ENCODE measurements at places on chromosomes 16 and 17.
A peak's percentile ranks its signal among the peaks of the same experiment; 100 is the strongest.

- no peak for DNase-seq
These were observed 249.0 kb upstream of the SALL1 start for GRCh38 chr16:51399908-51400670.

DNA sequence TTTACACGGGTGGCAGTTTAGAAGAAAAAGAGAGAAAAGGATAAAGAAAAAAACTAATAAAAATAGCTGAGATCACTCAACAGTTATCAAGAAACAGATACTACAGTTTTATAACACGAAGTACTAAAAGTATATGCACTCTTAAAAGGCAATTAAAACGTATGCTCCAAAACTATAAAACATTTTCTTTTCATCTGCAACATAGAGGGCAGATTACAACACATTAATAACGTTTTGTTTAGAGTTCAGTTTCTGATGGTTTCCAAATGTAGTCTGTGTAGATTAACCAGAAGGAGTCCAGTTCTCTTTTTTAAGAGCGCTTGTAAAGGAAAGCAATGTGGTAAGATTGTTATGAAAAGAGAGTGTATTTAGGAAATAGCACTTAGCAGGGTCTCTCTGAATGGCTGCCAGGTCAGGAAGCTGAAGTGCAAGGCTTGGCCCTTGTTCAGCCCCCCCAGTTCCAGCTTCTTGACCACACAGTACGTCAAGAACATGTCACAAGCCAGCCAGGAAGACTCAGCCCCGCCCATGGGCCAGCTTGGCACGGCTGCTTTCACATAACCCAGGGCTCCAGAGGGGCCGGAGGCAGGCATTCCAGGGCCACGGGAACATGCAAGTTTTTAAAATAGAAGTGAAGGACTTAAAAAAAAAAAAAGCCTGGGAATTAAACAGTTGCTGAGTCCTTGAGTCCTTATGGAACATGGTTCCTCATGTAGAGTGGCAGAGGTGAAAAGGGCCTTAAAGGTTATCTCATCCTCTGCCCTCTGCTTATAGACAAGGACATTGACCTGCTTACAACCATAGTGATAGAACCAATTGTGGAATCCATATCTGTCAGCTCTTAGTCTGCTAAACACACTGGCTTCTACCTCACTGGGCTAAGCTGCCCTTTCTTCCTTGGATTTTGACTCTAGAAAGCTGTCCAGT, 147.4 kb upstream of the TBX2 start:
- DNase-seq: no peak

DNA sequence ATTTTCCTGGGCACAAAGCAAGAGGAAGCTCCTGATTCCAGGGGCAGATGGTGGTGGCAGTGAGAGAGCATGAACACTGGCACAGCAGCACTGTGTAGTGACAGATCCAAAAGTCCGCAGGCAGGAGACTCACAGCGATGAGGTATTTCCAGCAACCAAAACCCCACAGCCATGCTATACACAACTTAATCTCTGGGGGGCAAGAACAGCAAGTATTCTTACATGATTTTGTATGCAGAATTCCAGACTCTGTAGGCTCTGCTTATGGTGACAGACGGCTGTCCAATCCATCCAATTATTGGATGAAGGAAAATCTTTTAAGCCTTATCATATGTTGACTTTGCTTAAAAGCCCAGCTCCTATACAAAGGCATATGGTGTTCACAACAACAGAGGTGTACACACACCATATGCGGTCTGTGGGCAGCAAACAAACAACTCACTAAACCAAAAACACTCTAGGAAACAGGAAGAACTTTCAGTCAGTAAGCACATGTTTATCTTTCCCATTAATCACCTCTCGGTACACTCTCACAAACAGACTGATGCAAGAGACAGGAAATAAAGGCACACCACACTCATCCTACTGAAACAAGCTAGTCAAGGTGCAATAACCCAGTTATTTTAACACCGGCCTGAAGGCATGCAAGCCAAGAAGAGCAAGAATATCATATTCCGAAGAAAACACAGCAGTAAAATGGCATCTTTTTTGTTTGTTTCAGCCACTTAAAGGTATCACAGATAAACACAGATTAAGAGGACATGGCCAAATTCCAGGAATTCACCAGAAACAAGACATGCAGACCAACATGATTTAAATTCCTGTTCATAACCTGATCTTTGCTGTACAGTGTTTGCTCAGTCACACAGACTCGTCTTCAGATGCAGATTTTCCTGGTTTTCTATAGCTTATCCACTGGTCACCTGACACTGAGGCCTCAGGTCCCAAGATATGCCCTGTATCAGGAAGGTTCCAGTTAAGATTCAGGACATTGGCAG, 47.8 kb downstream of the ERN1 start:
- DNase-seq: no peak

GRCh38 chr17:45342871-45343526, 26.2 kb upstream of the MAP3K14 start:
- DNase-seq: no peak

DNA sequence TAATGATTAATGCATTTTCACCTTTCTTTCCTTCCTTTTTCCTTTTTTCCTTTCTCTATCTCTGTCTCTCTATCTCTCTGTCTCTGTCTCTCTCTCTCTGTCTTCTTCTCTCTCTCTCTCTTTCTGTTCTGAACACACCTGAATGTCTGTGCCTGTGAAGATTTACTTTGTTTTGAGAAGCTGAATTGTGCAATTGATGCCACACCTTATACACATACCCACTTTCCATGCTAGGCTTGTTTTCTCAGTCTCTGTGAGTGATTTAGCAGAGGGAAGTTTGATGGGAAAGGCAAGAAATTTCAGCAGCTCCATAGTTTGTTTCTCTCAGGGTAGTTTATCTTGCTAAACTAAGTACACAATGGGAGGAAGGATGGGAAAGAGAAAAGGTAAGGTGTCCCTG, 9.3 kb upstream of the CAPNS2 start:
- DNase-seq: no peak

DNA sequence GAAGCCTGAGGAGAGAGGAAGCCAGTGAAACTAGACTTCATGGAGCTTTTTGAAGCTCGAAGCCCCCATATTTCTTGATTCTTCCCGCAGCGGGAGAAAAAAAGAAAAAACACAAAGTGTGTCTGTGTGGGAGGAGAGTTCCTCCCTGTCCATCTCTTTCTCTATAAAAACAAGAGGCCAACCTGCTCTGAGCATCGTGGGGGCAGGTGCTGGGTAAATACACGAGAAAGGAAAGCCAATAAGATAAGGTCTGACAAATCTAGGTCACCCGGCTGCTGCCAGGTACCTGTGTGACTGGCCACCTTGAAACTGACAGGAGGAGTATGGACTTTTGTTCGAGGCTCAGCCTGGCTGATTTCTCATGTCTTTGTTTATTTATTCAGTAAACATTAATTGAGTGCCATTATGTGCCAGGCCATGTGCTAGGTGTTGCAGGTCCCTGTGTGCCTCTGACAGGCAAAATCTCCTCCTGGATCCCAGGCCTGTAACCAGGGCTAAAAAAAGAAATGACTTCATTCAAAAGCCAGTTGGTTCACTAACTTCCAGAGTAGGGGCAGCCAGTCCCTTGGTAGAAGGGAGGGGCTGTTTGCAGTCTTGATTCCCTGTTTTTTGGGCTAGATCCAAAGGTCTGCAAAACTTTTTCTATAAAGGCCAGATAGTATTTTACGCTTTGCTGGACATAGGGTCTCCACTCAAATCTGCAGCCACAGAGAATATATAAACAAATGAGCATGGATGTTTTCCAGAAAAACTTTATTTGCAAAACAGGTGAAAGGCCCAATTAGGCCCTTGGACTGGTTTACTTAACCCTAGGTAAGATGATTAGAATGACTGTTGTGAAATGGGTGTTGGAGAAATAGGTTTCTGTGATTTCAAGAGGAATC, 35.6 kb downstream of the YPEL2 start:
- DNase-seq: no peak

DNA sequence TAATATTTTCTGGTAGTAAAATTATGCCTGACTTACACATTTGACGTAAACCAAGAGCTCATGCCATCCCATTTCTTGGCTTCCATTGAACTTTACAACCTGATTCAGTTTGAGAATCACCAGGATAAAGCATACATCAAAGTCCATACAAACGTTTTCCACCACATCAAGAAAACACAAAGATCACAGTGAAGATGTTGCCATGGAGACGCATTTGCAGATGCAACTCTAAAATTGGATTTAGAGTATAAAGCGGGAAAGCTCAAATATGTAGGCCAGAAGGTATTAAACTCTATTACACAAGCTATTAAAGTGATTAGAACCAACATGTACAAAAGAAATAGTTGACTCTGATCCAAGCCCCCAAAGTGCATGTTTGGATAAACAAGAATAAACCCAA, 10.4 kb downstream of the C16orf46 start:
- DNase-seq: no peak

DNA sequence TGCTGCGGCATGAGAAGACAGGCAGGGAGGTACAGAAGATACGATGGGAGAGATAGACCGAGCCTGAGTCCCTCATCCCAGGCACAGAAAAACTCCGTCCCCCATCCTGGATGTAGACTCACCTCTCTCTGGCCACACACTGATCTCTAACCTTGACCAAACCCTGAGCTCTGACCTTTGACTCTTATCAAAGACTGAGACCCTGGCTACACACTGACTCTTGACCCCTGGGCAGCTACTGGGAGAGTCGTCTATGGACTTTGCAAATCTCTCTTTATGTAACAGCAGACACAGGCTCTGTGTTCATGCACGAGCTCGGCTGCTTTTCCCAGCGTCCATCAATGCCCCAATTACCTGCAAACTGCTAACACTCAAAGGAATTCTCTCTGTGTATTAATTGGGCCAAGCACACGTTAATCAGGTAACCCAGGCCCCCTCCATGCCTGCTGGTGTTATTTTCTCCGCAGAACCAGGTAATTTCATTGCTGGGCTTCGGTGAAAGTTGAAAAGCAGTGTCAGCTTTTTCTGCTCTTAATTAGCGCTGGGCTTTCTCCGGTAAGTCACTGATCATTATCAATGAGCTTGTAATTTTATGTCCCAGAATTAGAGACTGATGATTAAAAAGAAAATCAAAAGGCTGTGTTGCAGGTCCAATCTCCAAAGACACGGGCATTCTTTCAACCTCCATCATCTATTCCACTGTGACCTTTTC, 179.4 kb upstream of the NLRP1 start:
- DNase-seq: no peak

GRCh38 chr16:82703161-82703560, 76.4 kb downstream of the CDH13 start:
- no peak for DNase-seq

- no peak for DNase-seq
These were observed 1.7 kb downstream of the NRN1L start for GRCh38 chr16:67886387-67886786.

GRCh38 chr17:559551-560431, 154.8 kb downstream of the VPS53 start:
- DNase-seq: no peak

- DNase-seq: peak; percentile 89
These were observed at the start of gene CNP for GRCh38 chr17:41966463-41967140. TSS of gene CNP (plus strand) at chr17:41966795. CDS start at chr17:41966885, 90 bp downstream.

DNA sequence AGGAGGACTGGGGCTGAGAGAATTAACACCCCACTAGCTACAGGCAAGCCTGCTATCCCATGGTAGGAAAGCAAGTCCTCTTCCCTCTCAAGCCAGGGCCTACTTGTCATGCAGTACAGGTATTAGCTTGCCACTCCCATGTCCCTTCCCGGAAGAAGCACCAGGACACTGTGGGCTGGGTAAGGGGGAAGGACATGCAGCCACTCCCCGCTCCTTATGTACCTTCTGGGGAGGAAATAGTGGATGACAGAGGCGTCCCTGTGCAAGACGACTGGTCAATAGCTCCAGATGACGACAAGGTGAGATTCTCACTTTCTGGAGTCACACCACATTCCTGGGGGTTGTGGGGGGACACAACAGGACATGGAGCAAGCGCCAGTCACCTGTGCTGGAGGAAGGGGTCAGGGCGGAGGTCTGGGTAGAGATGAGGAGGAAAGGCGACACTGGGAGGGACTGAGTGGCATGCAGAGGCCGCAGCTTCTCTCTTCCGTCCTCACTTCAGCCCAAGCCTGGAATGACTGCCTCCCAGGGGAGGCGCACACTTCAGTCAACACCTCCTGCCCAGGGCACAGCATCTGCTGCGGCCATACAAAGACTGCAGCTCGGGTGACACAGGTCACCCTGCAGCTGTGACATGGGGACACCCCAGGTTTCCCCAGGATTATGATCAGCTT, 15.1 kb upstream of the FOXJ1 start:
- DNase-seq: no peak

DNA sequence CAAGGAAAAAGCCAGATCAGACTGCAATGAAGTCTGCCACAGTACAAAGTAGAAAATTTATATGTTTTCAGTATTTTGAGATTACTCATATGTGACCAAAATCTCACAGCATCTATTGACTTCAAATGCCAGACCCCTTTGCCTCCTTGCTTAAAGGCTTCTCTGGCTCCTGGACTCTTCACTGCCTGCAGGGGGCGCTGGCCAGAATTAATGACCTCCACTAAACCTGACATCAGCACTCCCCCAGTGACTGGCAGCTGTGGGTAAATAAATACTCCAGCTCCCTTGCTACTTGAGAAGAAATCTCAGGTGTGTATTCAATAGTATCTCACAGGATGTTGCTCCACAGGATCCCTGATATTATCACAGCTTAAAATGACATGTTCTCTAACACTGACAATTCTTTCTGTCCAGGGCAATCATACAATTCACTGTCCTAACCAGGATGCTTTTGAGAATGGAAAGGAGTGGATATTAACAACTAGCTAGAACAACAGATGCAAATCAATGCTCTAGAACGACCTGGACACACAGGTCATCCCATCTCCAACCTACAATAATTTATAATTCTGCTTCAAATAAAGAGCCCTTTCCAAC, 4.0 kb downstream of the BECN1 start:
- peak; percentile 29 for DNase-seq

DNA sequence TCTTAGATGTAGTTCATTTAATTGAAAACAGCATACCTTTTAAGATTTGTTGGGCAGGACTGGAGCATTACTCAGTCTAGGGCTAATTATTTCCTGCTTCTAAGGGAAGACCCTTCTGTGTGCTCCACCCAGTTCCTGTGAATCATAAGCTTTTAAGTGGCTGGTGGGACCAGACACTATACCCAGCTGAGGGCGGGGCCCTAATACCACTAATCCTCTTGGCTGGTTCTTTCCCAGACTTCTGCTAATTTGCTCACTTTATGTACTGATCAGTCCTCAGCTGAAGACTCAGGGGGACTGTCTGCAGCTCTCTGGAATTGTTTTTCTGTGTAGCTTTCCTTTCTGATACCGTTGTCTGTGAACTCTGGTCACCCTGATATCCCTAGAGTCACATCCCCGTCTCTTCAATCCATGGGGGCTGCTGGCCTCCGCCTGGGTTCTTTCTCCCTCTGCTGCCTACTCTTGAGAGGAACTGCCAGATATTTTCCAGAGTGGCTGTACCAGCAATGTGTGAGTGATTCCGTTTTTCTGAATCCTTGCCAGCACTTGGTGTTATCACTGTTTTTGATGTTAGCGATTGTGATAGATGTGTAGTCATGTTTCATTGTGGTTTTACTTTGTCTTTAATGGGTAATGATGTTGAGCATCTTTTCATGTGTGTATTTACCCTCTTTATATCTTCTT, 35.1 kb downstream of the MFSD11 start:
- DNase-seq: peak; percentile 40

GRCh38 chr16:88948781-88949490, 28.1 kb downstream of the CBFA2T3 start:
- DNase-seq: no peak

Measured in activated CD4-positive, alpha-beta T cell treated with anti-CD3 and anti-CD28 coated beads for 1 hour (primary cell).